ENCODE measurements at places on chromosomes 5 and 9. TPM values are rescaled to one million over a fixed set of nuclear protein-coding genes. Genes with fewer than 3 reads are reported as not detected.

SPATA31D4 gene
- total RNA-seq, result not detected

GPX8 gene
- 138 TPM for total RNA-seq

PCDHA1 gene
- total RNA-seq, result not detected

PCDHAC1 gene
- total RNA-seq, result 0.34 TPM

PLCXD3 gene
- total RNA-seq, result 11.1 TPM

SPINK7 gene
- total RNA-seq, result not detected

All from pericardium fibroblast (primary cell).